Brain (organoid and tissue), 16 donors: ENCODE measurements at places on chromosomes 1 and 21. TPM values are rescaled to one million over a fixed set of nuclear protein-coding genes. Genes with fewer than 3 reads are reported as not detected.

The C8A gene
- polyA plus RNA-seq, result not detected

The MNDA gene
- polyA plus RNA-seq, result 0.49 TPM

The TEKT2 gene
- polyA plus RNA-seq, result 12.0 TPM

The RYR2 gene
- polyA plus RNA-seq, result 1.2 TPM

The AK5 gene
- 34.6 TPM for polyA plus RNA-seq

The CCDC18 gene
- 0.53 TPM for polyA plus RNA-seq

The SPATA17 gene
- polyA plus RNA-seq, result 2.3 TPM

The VCAM1 gene
- 2.8 TPM for polyA plus RNA-seq
